CD4-positive, alpha-beta T cell treated with Interleukin-17A for 4 hours (primary cell): ENCODE measurements at places on chromosomes 5 and 9.
A peak's percentile ranks its signal among the peaks of the same experiment; 100 is the strongest.

DNA sequence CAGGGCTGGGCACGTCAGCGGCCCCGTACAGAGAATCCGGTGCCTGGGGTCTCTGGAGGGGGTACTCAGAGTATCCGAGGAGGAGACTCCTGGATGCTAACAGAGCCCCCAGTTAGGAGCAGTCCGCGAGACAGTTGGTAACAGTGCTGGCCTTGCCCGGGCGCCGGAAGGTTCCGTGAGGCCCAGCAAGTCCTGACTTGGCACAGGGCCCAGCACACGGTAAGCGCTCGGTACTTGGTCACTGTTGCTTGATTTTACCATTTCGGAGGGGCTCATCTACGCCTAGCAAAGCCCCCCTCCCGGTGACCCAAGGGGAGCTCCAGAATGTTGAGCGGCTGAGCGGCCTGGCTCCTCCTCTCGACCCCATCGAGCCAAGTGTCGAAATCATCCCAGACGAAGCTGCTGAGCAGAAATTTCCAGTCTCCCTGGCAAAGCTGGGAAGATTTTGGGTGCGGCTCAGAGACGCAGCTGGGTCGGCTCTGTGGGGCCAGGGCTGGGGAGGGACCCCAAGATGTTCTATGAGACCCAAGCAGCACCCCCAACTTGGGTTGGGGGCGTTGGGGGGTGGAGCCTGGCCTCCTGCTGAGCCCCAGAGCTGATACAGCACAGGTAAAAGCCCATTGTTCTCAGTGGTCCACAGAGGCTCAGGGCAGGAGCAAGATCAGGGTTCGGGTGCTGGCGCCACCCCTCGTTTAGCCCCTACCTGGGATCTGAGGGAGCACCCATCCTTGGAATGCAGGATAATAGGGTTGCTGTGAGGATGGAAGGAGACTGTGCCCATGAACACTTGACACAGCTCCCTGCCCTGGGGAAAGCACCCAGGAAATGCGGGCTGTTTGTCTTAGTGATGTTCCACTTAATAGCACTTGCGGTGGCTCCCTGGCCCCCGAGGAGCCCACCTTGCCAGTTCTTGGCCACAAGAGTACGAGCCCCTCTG lies 137.2 kb downstream of the C9orf50 start:
- peak; percentile 42 for DNase-seq

DNA sequence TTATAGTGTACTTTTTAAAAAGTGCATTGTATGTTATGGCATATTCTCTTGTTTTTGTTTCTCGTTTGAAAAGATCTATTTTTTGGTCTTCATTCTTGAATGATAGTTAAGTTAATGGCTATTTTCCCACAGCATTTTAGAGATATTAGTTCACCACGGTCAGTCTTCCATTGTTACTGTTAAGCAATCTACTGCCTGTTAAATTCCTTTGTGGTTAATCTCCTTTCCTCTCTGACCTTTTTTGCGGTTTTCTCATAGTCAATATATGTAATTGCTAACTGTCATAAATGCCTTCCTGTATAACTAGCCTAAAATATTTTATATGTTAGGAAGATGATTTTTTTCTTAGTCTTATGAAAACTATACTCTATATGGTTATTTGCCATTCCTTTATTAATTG lies 250.8 kb upstream of the FBXL7 start:
- DNase-seq = no peak

DNA sequence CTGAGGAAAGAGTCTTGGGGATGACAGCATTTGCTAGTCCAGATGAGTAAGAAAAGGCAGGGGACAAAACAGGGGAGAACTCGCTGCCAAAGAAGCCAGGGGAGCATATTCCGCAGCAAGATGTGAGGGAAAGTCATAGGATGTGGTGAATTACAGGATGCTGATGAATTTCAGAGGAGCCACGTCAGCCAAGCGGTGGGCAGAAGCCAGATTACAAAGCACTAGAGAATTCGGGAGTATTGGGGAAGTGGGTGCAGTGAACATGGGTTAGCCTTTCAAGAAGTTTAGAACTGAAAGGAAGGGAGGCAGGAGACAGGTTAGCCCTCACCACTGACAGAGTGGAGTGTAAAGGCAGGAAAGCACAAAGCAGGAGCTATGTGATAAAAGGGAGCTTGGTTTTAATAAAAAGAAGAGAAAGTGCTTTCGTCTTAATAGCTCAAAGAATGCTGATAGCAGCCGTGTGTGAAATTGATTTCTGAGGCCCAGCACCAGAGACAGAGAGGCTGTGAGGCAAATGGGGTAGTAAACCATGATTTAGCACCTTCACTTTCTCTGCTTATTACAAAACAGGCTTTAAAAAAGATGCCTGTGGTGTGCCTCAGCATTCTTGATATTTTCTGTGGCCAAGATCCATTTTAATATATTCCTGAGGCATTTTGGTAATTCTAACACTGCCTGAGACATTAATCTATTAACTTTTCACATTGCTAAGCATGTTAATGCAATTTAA lies 16.9 kb downstream of the ADAMTSL1 start:
- no peak for DNase-seq

DNA sequence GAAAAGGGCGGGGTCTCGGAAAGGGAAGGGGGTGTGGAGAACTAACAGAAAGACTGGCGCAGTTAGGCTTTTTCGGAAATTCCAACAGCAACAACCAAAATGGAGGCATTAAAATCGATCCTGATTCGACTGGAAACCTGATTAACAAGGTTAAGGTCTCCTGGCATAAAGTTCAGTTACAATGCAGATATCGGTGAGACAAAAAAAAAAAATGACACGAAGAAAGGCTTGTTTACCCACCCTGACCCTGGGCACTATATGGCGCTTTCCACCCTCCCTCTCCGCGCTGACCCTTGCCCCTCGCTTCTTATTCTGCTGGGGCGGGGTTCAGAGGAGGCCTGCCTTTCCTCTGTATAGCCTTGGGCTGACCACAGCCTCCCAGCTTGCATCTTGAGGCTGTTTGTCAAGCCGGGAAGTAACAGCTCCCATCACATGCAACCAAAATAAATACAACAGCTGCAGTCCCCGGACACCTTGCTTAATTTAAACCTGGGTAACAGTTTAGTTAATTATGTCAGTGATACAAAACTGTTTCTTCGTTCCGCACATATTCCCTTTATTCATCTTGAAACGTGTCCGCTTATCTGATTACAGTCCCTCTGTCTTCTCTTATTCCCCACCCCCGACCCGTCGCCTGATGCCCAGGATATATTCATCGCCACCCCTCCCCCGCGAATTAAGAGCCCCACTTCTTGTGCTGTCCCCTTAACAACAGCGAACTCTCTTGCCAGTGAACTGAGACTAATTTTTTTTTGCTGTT lies 795 bp upstream of the PJA2 start:
- peak; percentile 54 for DNase-seq

DNA sequence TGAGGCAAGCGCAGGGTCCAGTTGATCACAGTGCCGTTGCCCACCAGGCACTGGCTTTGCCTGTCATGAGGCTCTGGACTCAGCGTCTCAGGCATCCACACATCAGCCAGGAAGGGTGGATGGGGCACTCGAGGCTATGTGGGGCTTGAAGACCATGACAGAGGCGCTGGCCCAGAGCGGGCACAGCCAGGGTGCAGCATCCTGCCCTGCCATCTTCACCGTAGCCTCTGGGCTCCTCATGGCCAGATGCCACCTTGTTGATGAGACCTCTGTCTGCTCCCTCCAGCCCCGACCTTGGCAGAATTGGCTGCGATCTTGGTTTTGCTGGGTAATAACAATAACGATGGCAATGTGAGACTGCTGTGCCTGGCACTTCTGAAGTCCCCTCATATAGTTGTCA lies 404.2 kb upstream of the IRX2 start:
- no peak for DNase-seq

- no peak for DNase-seq
Observed at GRCh38 chr5:74030371-74030770, 404.4 kb downstream of the ARHGEF28 start.

GRCh38 chr5:126863402-126863801 lies 86.5 kb downstream of the LMNB1 start:
- DNase-seq = no peak
